ENCODE measurements at places on chromosomes 7 and 10.

DNA sequence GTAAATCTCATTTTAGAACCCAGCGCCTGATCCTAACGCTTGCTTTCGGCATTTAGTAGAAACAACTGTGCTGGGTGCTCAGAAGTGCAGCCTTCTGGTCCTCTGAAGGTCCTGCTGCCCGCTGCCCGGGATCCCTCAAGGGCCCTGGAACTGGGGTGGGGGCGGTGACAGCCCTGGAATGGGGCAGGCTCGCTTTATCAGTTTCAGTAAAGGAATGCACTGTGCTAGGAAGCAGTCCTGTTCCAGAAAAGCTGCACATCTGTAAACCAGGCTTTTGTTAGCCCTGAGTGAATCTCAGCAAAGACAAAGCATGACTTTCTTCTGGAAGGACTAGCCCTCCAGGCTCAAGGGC lies 254.6 kb downstream of the TNS3 start:
- no peak for DNase-seq

- DNase-seq, result no peak
These were observed 51.9 kb downstream of the GNAT3 start for GRCh38 chr7:80459776-80460510.

DNA sequence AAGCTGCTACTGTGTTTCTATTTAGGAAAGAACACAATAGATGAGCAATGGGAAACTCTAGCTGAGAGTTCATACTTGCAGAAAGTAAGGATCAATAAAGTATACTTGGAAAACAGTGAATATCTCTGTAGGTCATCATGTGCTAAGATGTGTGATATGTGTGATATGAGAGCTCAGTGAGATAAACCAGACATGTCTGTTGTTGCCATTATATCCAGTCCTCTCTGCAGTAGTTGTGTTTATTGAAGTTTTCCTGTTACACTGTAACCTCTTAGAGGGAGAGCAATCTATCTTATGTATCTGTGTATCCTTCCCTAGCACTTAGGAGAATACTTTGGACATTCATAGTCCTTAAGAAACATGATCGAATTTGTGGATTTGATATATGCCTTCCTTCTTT lies 19.1 kb downstream of the TRUB1 start:
- no peak for DNase-seq

DNA sequence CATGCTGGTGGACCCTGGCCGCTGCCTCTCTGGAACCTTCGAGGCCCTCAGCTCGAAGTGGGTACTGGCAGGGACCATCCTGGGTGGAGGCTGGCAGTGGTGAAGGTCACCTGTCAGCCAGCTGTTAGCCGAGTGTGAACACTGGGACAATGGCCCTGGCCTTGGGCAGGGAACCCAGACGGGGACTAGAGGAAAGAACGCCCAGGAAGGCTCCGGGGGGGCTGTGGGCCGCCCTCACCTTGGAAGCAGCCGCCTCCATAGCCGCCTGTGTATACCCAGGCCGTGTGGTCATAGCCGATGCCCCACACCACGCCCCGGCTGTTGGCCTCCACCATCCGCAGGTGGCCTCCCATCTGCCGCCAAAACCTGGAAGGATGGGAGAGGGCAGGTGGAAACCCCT lies 17.6 kb downstream of the BHLHA15 start:
- DNase-seq, result no peak

DNA sequence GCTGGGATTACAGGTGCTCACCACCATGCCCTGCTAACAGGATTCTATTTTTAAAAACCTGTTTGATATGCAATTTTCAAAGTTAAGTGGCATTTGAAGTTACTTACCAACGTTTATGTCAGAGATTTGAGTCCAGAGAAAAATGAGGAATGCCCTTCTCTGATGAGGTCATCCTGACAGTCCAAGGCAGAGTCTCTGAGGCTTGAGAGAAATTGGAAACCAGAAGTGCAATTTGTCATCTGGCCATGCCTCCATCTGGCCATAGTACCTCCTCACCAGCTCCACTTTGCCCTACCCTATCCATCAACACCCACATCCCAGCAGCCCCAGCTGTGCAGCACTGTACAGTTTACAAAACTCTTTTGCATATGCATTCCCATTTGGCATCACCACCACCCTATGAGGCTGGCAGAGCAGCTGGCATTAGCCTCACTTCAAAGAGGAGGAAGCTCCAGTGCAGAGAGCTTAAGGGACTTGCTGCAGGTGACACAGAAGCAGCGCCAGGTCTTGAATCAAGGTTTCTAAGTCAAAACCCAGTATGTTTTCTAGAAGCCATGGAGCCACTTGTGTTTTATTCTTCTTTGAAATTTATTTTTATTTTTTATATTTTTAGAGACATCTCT lies 54.5 kb upstream of the PDZD8 start:
- no peak for DNase-seq

GRCh38 chr10:67819768-67820204 lies 18.2 kb downstream of the DNAJC12 start:
- DNase-seq, result no peak

DNA sequence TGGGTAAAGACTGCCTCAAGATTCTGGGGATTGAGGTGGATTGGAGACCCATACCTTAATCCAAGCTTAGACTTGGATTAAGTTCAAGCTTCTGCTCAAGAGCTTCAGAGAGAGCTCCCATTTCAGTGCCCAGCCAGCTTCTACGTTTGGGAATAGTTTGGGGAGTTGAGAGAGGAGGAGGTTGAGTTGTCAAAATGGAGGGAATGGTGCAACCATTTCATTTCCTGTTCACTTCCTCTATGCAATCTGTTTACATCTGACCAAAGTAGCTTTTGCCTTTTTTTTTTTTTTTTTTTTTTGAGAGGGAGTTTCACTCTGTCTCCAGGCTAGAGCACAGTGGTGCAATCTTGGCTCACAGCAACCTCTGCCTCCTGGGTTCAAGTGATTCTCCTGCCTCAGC lies 65.8 kb downstream of the ENTPD1 start:
- DNase-seq, result no peak

DNA sequence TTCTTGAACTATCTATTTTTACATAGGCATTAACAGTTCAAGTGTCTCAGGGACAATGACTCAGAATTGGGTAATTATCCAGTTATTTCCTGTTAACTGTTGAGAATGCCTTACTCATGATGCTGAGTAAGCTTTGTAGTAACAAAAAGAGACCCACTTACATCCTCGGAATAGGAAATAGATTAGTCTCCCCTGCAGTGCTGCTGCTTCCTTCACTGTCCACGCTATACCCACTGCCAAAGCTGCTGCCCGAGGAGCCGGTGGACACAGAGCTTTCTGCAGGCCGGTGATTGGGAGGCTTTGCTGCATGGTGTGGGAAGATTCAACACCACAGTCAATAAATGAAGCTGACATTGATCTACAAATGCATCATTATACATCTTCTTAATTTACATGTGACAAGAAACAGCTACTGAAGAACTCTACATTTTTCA lies 357.1 kb downstream of the PCLO start:
- no peak for DNase-seq

- no peak for DNase-seq
These were observed 101.8 kb upstream of the MKLN1 start for GRCh38 chr7:131225619-131226513.

DNA sequence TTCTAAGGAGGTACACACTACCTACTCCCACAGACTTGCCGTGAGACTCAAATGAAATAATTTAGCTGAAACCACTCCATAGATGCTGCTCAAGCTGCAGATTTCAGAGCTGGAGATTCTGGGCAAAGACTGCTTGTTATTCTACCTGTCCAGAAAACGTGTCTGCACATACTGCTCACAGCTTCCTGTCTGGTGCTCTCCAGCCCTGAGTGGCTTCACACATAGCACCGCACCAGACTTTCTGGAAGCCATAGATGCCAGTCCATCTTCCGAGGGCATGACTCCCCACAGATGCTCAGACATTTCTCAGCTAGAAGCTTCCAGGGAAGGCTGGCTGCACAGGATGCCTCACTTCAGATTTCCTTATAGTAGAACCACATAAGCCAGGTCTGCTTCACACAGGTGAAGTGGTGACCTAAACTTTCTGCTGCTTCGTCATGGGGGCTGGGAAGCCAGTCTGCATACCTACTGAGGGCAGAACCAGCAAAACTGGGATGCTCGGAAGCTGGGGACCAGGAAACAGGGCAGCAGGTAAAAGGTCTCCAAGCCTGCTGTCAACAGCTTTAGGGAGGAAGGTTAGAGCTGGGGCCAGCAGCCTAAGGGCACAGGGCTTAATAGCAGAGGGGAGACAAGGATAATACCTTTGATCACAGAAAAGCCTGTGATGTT lies 18.2 kb downstream of the CCDC6 start:
- DNase-seq, result no peak

DNA sequence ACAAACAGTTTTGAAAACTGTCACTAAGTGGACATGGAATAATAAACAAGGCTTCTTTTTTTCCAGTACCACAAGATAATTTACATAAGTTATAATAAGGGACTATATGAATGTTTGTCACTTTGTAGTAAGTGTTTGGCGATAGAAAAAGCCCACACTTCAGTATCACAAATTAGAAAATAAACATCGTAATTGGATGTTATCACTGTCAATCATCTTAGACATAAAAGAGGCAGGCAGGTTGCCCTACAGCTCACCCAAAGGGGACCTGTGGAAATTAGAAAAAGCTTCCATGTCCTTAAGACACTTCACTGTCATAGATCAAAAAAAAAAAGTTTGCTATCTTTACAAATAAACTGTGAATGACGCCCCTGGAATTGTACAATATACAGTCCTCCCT lies 3.6 kb upstream of the NOC3L start:
- DNase-seq, result no peak

GRCh38 chr10:71136036-71136721 lies 76.2 kb upstream of the UNC5B start:
- DNase-seq, result no peak

DNA sequence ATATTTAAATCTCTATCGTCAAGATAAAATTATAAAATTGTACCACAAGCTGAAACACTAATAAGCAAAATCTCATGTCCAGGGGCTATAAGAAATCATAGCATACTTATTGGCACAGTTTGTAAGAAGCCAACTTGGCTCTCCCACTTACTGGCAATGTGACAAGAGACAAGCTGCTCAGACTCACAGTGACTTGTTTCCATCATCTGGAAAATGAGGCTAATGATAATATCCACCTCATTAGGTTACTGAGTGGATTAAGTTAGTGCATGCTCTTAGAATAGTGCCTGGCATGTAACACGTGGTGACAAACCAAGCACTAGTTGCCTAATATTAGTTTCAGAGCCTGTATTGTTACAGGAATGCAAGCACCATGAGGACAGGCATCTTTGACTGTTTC lies 234.4 kb downstream of the GLI3 start:
- DNase-seq, result no peak

DNA sequence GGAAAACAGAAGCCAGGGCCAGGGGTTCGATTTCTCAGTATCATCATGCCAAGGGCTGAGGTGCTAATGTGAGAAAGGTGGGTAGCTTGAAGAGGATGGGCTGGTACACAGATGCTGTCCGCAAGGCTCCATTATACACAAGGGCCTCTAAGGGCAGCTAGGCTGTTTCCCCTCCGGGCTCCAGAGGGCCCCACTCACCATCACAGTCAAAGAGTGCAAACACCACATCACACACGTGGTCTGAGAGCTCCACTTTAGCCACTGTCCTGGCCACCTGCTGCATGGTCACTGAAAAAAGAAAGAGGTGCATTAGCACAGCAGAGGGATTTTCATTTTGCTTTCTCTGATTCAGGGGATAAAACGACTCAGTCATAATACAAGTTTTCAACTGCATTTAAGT lies 20.9 kb upstream of the DNAJB12 start:
- no peak for DNase-seq

DNA sequence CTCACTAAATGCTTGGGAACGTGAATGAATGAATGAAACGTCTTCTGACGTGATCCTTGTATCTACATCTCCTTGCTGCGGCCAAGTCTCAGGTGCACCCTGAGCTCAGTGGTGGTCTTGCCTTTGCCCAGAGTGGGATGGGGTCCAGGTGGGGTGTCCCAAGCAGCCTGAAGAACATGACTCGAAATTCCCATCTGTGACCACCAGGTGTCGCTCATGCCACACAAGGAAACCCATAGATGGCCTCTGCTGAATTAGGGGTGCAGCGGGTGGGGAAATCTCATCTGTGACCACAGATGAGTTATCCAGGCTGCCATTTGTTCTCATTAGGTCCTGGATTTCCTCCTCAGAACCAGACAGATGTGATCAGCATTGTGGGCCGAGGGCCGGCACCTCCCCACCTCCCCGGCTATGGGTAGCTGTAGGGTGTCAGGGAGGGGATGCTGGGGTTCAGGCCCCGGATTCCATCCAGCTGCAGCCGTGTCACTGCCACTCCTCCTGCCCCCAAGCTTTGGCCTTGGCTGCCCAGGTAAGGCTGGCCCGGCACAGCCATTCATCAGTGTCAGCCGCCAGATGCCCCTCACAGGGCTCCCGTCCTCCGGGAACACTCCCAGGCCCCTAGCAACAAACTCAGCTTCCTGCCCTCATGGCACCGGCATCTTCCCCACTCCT lies 21.0 kb upstream of the GNA12 start:
- peak; percentile 82 for DNase-seq

- peak; percentile 27 for DNase-seq
These were observed 34.5 kb upstream of the MEOX2 start for GRCh38 chr7:15720849-15721471.

GRCh38 chr10:113320211-113320610 lies 232.6 kb upstream of the HABP2 start:
- no peak for DNase-seq

GRCh38 chr10:24652381-24652957 lies 71.2 kb downstream of the ARHGAP21 start:
- no peak for DNase-seq

DNA sequence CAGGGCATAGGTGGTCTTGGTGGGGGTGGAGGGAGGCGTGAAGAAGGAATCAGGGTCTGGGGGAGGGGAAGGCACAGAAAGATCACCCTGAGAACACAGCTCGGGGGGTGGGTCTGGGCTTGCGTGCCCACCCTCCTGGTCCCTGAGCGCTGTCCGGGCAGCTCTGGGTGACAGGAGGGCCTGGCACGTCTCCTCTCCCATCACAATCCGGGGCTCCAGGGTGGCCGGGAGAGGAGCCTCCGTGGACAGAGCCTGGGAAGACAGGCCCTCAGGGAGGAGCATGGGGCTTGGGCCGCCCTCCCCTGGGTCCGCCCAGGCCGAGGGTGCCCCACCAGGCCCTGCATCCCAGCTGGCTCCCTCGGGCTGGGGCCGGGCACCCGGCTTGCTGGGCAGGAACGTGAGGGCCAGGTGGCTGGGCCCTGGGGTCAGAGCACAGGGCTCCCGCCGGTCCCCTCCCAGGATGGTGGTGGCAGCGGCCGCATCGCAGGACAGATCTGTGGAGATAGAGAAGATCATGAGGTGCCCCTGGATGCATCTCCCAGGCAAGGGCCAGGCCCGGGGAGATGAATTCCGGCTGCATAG lies 3.1 kb downstream of the NACAD start:
- no peak for DNase-seq

GRCh38 chr10:2137549-2138174 lies 400.3 kb upstream of the ADARB2 start:
- peak; percentile 32 for DNase-seq

Measured in nephron progenitor cell (in vitro differentiated cells).